ENCODE measurements at places on chromosomes 12 and 14.

DNA sequence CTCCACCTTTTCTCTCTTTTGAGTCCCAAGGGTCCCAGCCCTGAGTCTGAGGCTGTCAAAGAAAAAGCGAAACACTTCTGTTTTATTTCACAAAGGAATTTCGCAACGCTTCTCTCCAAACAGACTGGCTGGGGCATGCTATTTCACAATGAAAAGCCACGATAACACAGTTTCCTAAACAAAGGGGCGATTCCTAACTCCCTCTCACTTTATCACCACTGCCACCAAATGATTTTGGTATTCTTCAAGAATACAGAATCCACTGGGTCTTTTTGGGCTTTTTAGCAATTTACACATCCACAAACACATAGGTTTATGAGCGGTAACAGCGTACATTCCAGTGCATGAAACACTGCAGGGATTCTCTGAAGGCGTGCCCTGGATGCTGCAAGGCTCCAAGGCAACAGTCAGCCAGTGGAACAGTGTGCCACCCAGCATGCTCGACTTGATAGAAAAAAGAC lies 161.2 kb downstream of the DAD1 start:
- DNase-seq = no peak

- no peak for DNase-seq
Measured at GRCh38 chr14:87067591-87067990, 925.4 kb downstream of the GALC start.

DNA sequence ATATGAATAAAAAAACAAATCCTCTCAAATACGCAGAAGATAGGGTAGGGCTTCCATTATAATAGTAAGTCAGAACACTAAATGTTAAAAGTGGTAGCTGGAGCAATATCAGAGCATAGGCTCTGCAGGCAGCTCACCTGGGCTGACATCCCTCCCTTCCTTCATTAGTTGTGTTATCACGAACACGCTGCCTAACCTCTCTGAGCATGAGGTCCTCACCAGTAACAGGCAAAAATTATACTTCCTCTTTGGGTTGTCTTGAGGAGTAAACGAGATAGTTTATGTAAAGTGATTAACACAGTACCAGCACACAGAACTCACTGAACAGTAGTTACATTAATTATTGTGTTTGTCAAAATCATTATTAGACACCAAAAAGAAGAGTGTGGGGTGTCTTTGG lies 154.3 kb downstream of the STXBP6 start:
- no peak for DNase-seq

GRCh38 chr12:21451529-21451928 lies 14.1 kb downstream of the PYROXD1 start:
- DNase-seq = no peak

GRCh38 chr12:14769466-14769968 lies 33.8 kb downstream of the WBP11 start:
- DNase-seq = no peak

GRCh38 chr12:117714203-117714602 lies 254.6 kb downstream of the KSR2 start:
- DNase-seq = no peak

GRCh38 chr12:75345531-75345930 lies 11.1 kb downstream of the GLIPR1L1 start:
- no peak for DNase-seq

DNA sequence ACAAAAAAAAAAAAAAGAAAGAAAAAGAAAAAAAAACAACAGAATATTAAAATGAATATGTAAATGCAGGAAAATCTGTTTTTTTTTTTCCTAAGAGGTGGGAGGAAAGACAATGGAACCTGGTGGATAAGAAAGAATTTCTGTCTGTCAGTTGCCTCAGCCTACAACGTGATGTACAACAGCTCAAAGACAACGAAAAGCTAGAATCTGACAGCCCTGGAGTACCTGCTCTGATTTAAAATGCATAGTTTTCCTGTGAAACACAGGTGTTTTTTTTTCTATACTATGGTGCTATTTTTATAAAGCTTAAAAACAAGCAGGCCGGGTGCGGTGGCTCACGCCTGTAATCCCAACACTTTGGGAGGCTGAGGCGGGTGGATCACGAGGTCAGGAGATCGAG lies 30.0 kb upstream of the ULK1 start:
- no peak for DNase-seq

DNA sequence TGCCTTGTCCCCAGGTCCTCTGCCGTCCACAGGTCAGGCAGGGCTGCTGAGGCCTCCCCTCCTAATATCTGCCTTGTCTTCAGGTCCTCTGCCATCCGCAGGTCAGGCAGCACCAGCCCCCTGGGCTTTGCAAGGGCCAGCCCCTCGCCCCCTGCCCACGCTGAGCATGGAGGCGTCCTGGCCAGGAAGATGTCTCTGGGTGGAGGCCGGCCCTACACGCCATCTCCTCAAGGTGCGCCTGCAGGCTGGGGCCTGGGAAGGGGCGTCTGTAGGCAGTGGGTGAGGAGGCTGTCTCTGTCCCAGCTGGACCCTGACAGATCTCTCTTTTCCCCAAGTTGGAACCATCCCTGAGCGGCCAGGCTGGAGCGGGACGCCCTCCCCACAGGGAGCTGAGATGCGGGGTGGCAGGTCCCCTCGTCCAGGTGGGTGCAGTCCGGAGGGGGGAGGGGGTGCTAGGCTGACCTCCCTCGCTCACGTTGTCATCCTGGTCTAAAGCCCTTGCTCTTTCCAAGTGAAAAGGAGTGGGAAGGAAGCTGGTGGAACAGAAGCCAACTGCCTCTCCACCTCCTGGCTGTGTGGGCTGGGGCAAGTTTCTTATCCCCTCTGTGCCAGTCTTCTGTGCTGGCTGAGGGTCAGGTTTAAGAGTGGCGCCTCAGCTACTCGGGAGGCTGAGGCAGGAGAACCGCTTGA lies 13.9 kb upstream of the PUS1 start:
- no peak for DNase-seq

Measured in activated naive CD4-positive, alpha-beta T cell treated with anti-CD3 and anti-CD28 coated beads, Interleukin-2, amount 50 U/mL, for 72 hours (primary cell).